ENCODE measurements at places on chromosomes 4 and X. TPM values are rescaled to one million over a fixed set of nuclear protein-coding genes. Genes with fewer than 3 reads are reported as not detected.

DNA sequence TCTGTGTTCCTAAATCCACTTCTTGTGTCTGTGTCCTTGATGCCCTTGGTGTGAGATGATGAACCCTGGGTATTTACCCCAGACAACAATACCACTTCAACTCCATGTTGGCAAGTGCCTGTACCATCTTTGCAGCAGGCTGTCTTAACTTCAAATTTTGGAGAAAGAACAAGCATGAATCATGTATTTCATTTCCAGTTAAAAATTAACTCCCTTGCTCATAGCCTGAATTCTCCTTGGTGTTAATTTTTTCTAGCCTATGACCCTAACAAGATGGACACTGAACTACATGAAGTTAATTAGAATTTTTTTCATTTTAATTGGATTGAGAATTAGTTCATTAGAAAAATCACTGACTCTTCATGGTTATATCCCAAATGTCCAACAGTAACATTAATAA lies 267.8 kb upstream of the INTU start:
- no peaks in the 10 kb centered on the region for H3K4me1 ChIP-seq
- H3K36me3 ChIP-seq, result no peaks in the 10 kb centered on the region
- no peak overlapping the region for H3K27ac ChIP-seq
- no peak overlapping the region for H3K4me3 ChIP-seq
- no peak for DNase-seq

DNA sequence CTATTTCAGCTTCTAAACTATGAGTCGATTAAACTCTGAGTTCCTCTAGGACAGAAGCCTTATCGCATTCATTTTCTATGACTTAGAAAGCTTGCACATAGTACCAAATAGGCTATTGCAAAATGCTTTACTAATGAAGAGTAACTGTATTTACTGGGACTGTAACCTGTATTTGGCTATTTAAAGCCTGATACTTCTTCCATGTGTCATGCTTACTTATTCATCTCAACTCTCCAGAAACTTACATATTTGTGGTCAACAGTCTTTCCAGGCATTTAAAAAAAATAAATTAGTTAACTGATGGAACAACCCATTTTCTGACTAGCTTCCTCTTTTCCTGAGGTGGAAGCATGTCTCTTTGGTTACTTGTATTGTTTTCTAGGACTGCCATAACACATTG lies 467.9 kb downstream of the PCDH11X start:
- no peaks in the 10 kb centered on the region for H3K4me1 ChIP-seq
- no peaks in the 10 kb centered on the region for H3K36me3 ChIP-seq
- no peak overlapping the region for H3K4me3 ChIP-seq
- DNase-seq, result no peak

DNA sequence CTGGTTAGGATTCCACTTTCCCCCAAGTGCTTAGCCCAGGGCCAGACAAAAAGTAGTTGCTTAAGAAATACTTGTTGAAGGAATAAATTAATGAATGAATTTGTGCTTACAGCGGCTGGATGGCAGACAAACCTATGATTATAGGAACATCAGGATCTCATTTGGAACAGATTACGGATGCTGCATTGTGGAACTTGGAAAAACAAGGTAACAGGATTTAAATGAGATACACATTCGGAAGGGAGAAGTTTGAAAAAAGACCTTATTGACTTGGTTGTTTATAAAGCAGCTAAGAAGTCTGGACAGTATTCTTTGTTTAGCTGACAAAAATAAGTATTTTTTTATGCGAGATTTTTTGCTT lies 572 bp downstream of the EXOSC9 start:
- peaks cover 17% of the 10 kb centered on the region for H3K4me1 ChIP-seq
- peaks cover 43% of the 10 kb centered on the region for H3K36me3 ChIP-seq
- peak overlapping the region; percentile 92 for H3K27ac ChIP-seq
- no peaks in the 10 kb centered on the region for H3K27me3 ChIP-seq
- DNase-seq, result no peak
- H3K4me3 ChIP-seq, result peak overlapping the region; percentile 85

The REPS2 gene
- 1.3 TPM for total RNA-seq

GRCh38 chrX:136920001-136920400 lies 39.5 kb upstream of the RBMX start:
- no peaks in the 10 kb centered on the region for H3K36me3 ChIP-seq
- no peak overlapping the region for H3K4me3 ChIP-seq
- H3K27ac ChIP-seq, result no peak overlapping the region
- DNase-seq, result no peak

- H3K27ac ChIP-seq, result no peak overlapping the region
- no peaks in the 10 kb centered on the region for H3K4me1 ChIP-seq
- H3K27me3 ChIP-seq, result no peaks in the 10 kb centered on the region
- H3K4me3 ChIP-seq, result no peak overlapping the region
- no peaks in the 10 kb centered on the region for H3K36me3 ChIP-seq
- no peak for DNase-seq
Observed at GRCh38 chr4:57098941-57099340, 11.2 kb downstream of the IGFBP7 start.

- no peaks in the 10 kb centered on the region for H3K4me1 ChIP-seq
- peak overlapping the region; percentile 82 for H3K27ac ChIP-seq
- H3K4me3 ChIP-seq, result peak overlapping the region; percentile 82
- DNase-seq, result peak; percentile 94
Observed at GRCh38 chr4:182448281-182449151, 205.3 kb downstream of the TENM3 start.

DNA sequence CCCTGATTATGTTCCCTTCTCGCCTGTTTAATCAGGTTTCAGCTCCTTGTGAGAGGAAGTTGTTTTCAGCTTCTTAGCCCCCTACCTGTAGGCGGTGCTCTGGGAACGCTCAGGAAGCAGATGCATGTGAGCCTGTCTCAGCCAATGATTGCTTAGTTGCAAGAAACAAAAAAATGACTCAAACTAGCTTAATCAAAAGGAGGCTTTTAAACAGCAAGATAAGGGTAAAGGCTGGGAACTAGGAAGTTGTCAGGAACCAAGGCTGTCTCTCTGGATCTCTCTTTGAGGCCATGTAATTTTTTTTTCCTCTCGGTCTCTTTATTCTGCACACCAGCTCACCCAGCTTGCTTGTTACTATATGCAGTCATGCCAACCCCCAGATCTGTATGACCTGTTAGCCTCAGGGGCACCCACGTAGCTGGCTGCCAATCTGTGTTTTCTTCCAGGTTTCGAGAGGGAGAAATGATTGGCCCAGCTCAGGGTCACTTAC lies 109.1 kb downstream of the PTTG2 start:
- no peak overlapping the region for H3K4me3 ChIP-seq
- DNase-seq, result no peak
- no peaks in the 10 kb centered on the region for H3K36me3 ChIP-seq
- no peaks in the 10 kb centered on the region for H3K27me3 ChIP-seq
- H3K4me1 ChIP-seq, result no peaks in the 10 kb centered on the region
- H3K27ac ChIP-seq, result no peak overlapping the region

DNA sequence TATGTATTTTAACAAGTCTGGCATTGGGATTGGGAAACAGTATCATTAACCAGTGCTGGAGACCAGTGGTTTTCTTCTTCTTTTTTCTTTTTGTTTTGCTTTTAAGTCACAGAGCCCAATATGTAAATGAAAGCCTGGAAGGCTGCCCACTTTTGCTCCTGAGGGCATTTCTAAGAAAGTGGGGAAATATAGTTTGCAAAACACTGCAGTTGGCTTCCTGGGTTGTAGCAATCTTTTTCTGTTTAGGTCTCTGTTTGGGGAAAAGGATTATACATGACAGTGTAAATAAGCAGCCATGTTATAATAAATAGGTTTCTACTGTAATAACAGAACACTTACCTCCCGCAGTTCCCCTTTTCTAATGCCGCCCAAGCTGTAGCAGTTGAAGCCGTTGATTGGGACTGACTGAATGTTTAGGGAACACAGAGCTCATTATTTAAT lies 105.5 kb downstream of the TMEM164 start:
- no peaks in the 10 kb centered on the region for H3K27me3 ChIP-seq
- no peaks in the 10 kb centered on the region for H3K4me1 ChIP-seq
- H3K27ac ChIP-seq, result no peak overlapping the region
- no peak overlapping the region for H3K4me3 ChIP-seq
- H3K36me3 ChIP-seq, result no peaks in the 10 kb centered on the region
- no peak for DNase-seq

The MAGEA11 gene
- not detected for total RNA-seq

The XAGE1A gene
- total RNA-seq, result not detected

DNA sequence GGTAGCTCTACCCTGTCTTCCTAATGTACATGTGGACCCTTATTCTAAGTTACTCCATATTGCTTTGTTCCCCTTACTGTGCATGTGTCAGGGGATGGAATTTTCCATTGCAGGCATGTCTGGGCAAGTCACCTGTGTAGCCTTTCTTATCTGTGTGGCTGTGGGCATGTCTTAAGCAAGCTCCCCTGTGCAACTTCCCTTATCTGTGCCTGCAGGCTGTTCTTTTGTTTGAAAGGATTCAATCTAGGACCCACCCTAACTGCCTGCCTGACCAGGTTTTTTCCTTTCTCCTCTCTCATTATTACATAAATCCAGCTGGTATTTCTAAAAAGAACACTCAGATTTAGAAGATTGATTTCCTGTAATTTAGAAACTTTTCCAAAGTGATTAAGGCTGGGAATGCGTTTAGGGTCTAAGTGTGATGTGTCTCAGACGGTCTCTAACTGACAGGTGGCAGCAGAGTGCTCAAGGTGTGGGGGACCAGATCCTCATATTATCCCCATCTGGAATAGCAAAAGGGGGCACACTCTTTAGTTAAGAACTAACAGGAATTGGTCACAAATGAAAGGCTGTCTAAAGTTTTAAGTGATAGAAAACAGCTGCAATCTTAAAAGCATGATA lies 198.9 kb upstream of the PPP1R2C start:
- no peak overlapping the region for H3K27ac ChIP-seq
- H3K4me1 ChIP-seq, result no peaks in the 10 kb centered on the region
- H3K36me3 ChIP-seq, result no peaks in the 10 kb centered on the region
- H3K27me3 ChIP-seq, result peaks cover 1% of the 10 kb centered on the region
- DNase-seq, result no peak

The SYNPO2 gene
- 2,858 TPM for total RNA-seq
